ENCODE measurements at places on chromosomes 3 and 15.

- no peak for DNase-seq
Observed at GRCh38 chr3:128179484-128179819, 26.2 kb downstream of the EEFSEC start.

- no peak for DNase-seq
Observed at GRCh38 chr3:10508619-10509260, 3.4 kb upstream of the ATP2B2 start.

DNA sequence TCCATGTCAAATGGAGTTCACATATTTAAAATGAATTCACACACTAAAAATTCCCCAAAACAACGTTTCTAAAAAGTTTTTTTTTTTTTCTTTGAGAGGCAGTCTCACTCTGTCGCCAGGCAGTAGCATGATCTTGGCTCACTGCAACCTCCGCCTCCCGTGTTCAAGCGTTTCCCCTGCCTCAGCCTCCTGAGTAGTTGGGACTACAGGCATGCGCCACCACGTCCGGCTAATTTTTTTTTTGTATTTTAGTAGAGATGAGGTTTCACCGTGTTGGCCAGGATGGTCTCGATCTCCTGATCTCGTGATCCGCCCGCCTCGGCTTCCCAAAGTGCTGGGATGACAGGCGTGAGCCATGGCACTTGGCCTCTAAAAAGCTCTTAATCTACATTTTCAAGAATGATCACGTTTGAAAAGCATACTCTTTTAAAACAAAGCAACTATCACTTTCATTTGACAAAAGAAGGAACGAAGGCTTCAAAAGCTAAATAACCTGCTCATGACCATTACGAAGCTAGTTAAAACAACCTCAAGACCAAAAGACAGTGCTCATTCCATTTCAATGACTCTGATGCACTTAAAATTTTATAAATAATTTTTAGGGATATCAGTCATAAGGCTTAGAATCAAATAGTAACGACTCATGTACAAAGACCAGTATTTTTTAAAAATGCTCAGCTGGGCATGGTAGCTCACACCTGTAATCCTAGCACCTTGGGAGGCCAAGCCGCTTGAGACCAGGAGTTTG lies 5.5 kb downstream of the UBE3A start:
- DNase-seq = no peak

- no peak for DNase-seq
Observed at GRCh38 chr15:96076350-96076749, 254.2 kb upstream of the NR2F2 start.

- no peak for DNase-seq
Observed at GRCh38 chr15:25797936-25798901, 64.9 kb downstream of the ATP10A start.

- DNase-seq = no peak
Observed at GRCh38 chr3:173663696-173664111, 266.2 kb downstream of the NLGN1 start.

DNA sequence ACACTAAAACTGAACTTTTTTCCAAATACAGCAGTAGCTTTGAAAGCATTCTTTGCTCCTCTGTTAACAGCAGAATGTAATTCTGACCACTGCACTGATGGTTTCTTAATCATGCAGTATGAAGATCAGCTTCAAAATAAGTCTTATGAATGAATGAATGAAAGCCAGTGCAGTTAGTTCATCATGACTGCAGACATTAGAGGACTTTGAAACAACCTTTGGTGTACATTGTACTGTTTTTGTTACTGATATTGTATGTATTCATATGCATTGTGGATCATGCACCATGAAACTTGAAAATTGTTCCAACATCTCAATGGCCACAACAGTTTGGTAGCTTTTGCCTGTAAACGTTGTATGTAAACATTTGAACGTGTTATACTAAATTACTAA lies 1.3 kb upstream of the TNIK start:
- no peak for DNase-seq

- no peak for DNase-seq
Observed at GRCh38 chr15:78104119-78104479, 11.7 kb downstream of the SH2D7 start.

DNA sequence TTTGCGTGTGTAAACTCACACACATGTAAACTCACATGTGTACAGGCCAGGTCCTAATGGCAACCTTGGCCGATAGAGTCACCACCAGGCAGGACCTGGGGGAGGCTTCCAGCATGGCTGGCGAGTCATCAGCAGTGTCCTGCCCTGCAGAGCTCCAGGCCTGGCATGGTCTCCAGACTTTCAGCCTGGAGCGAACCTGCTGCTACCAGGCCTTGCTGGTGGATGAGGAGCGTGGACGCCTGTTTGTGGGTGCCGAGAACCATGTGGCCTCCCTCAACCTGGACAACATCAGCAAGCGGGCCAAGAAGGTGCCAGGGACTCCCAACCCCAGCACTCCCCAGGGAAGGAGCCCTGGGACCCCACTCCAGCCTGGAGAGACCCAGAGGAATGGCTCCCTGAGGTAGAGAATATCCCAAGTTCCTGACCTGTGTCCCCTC lies 1.0 kb downstream of the SEMA3B start:
- DNase-seq = no peak

DNA sequence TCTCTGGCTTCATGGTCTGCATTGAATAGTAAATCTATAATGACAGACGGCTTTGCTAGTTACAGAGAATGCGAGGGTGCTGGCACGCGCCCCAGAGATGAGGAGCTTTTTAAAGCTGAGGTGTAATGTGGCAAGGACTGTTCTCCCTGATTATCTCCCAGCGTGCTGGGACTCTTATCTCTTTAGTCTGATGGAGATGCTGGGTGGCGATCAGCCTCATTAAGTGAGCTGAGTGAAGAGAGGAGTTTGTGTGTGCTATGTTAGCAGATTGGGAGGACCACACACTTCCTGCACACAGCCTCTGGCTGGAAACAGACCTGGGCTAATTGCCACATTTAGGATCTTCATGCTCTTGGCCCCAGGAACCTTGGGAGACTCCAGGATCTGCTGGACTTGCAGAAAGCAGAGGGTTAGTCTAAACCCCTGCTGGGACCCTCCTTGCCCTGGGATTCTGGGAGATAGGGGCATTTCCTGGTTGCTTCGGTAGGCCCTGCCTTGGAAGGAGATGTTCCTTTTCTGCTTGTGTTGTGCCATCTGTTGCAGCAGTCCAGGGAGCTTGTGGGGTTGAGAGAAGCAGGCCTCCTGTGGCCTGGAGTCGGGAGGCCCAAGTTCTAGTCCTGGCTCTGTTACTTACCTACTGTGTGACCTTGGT lies 15.0 kb downstream of the PDIA5 start:
- DNase-seq = no peak

GRCh38 chr3:48215466-48215865 lies 7.8 kb upstream of the CAMP start:
- DNase-seq = no peak

- no peak for DNase-seq
Observed at GRCh38 chr3:65557899-65558564, 480.7 kb downstream of the MAGI1 start.

GRCh38 chr3:73072634-73073033 lies 11.2 kb downstream of the EBLN2 start:
- no peak for DNase-seq

DNA sequence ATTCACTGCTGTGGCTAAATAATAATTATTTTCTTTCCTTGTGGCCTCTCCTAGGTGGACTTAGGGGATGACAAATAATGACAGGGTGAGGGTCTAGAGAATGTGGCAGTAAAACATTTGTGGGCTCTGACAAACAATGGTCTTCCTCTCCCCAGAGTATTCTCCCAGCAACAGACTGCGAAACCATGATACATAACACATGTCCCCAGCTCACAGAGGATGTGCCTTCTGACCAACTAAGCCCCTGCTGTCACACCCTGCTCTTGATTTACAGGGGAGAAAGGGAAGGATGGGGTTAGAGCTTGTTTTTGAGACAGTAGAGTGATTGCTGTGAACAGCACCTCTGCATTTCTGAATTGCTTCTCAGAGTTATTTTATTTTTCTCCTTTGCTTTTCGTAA lies 116.6 kb upstream of the CTDSPL start:
- no peak for DNase-seq

GRCh38 chr15:62026487-62027262 lies 33.6 kb downstream of the VPS13C start:
- DNase-seq = no peak

DNA sequence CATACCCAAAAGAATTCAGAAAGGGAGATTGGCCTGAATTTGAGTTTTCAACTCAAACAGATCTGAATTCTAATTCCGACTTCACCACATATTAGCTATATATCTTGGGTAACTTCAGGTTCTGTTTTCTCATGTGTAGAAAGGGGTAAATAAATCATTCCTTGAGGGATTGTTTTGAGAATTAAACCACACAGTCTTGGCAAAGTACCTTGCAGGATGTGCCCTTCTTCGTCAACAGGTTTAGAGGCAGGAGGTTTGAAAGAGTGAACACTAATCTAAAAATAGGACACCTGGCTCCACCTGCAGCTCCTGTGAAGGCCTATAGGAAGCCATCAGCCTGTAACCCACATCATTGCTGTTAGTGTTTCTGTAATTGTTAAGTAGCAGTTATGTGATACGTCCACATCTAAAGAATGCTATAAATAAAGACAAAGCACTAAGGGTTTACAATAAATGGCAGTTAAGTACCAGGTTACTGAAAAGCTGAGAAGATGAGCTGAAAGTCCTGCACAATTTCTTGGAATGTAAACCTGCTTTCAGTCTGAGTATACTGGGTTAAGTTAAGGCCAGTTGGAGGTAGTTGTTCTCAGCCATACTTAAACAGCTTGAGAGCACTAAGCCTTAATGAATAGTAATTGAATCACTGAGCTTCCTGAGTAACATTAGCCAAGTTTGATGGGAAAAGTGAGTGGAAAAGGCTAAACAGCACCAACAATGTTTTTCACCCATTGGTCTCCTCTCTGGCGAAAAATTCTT lies 6.0 kb downstream of the CCDC80 start:
- no peak for DNase-seq

- DNase-seq = no peak
Observed at GRCh38 chr3:125624341-125624740, 29.0 kb upstream of the OSBPL11 start.

- no peak for DNase-seq
Observed at GRCh38 chr3:111700054-111700453, 104.9 kb upstream of the ZBED2 start.

GRCh38 chr15:37837276-37837675 lies 97.2 kb upstream of the TMCO5A start:
- no peak for DNase-seq

DNA sequence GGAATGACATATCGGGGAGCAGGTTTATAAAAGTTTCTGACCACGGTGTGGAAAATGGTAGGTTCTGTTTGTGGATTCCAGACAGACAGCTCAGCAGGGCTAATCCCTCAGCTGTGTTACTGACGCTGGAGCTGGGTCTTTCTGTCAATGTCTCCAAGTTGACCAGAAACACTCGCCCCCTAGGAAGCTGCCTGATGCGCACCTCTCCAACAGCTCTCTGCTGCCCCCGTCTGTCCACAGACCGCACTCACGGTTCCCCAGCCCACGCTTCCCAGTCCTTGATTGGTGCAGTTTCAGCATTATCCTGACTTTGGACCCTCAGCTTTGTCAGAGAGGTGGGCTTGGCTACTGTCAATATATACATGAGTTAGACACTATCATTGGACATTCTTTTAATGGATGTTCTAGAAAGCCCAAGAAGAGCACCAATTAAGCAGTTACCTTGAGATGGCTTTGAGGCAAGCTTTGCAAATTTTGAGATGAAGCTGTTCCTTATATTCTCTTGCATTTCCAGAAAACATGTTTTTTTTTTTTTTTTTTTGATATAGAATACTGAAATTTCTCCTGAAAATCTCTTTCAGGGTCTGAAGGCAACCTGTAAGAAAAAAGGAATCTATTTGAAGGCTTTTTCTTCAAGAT lies 98.9 kb upstream of the TBC1D5 start:
- DNase-seq = peak; percentile 80

DNA sequence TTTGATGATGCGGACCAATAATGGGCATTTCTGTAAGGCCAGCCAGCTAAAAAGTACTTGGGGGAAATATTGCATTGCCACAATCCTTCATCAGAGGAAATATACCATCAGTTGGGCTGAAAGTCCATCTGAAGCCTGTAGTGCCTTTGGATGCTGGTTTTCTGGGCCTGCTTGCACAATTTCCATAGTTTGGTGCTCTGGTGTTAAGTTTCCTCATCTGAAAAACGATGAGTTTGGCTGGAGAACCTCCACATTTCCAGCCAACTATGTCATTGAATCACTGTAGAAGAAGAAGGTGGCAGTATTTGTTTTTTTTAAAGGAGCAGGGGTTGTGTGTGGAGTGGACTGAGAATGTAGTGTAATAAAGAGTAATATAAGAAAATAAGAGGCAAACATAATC lies 10.1 kb downstream of the CCNB2 start:
- DNase-seq = no peak

Measured in SK-MEL-5 (cell line).